ENCODE measurements at places on chromosomes 11 and 22. TPM values are rescaled to one million over a fixed set of nuclear protein-coding genes. Genes with fewer than 3 reads are reported as not detected.

Gene TMEM151A
- total RNA-seq = 0.24 TPM

Gene APOBEC3B
- 0.54 TPM for total RNA-seq

Gene C11orf65
- 0.62 TPM for total RNA-seq

Gene C11orf97
- total RNA-seq = not detected

Gene TPP1
- total RNA-seq = 72.0 TPM

Gene OR8D4
- not detected for total RNA-seq

Gene CRELD2
- 32.9 TPM for total RNA-seq

Gene PHLDA2
- 2.1 TPM for total RNA-seq

Gene F2
- total RNA-seq = not detected

Gene HTR3A
- total RNA-seq = not detected

Gene BCO2
- total RNA-seq = 67.8 TPM

Gene OR51B4
- total RNA-seq = not detected

Gene SCUBE1
- 1.1 TPM for total RNA-seq

Gene GAL3ST1
- total RNA-seq = 0.32 TPM

Gene PDE3B
- total RNA-seq = 8.7 TPM

Gene MRGPRF
- total RNA-seq = 2.3 TPM

Gene MUC5AC
- not detected for total RNA-seq

Gene POLD3
- total RNA-seq = 6.9 TPM

Gene HOATZ
- total RNA-seq = not detected

Gene PANX3
- total RNA-seq = not detected

Gene NLRP14
- not detected for total RNA-seq

Gene ART1
- 1.3 TPM for total RNA-seq

Gene RPLP2
- total RNA-seq = 781 TPM

Gene OR52I2
- not detected for total RNA-seq

Gene CCDC15
- total RNA-seq = 0.24 TPM
